Substantia nigra (tissue), 51 donors: ENCODE measurements at places on chromosomes 7 and 10.

DNA sequence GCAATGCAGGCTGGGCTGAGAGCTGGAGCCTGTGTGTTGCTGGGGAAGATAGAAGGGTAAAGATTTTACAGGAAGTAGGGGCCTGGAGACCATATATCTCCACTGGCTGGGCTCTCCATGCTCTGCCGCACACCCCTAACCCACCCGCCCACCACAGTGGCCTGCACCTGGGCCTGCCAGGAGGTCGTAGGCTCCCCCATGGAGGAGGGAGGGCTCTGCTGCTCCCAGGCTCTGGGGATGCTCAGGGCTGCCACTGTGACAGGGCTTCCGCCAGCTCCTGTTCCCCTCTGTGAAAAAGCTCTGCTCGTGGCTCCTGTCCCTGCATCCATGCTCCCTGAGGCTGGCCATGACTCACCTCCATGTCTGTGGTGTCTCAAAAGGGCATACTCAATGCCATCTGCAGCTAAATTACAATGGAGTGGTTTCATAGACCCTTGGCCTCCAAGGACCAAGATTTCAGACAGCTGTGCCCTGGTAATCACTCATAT is 106.0 kb downstream of the CXCL12 start:
- DNase-seq, result no peak

DNA sequence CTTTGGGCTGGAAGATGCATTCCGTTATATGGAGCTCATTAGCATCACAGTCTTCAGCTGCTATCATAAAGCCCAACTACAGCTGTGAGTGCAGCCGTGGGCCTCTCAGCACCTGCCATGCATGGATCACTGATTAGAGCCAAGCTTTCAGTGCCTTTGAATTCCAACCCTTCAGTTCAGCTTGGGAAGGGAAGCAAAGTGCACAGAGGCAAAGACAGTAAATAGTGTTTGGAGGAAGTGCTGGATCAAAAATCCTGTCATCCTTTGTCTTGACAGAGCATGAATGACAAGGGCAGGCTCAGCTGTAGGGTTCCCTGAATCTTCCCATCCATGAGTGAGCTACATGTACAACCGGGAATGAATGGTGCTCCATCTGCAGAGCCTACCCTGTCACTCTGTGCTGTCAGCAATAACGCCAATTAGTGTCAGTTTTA is 153.7 kb downstream of the DNAJB9 start:
- DNase-seq, result no peak

- no peak for DNase-seq
Observed at GRCh38 chr10:116043861-116044260, 229.1 kb downstream of the GFRA1 start.

DNA sequence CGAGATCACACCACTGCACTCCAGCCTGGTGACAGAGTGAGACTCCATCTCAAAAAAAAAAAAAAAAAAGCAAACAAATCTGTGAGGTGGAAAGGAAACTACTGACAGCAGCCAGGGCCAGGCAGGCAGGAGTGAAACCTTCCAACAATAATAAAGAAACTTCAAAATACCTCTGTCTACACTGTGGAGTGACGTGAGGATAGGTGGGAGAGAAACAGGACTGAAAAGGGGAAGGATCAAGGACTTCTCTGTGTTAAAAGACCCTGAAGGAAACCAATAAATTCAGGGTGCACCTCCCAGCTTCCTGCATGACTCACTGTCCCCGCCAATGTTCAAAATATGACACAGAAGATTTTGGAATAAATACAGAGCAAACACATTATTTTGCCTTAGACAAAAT is 82.9 kb downstream of the KIAA1549 start:
- DNase-seq, result no peak

GRCh38 chr10:49139846-49140195 is 6.0 kb upstream of the FAM170B start:
- no peak for DNase-seq

DNA sequence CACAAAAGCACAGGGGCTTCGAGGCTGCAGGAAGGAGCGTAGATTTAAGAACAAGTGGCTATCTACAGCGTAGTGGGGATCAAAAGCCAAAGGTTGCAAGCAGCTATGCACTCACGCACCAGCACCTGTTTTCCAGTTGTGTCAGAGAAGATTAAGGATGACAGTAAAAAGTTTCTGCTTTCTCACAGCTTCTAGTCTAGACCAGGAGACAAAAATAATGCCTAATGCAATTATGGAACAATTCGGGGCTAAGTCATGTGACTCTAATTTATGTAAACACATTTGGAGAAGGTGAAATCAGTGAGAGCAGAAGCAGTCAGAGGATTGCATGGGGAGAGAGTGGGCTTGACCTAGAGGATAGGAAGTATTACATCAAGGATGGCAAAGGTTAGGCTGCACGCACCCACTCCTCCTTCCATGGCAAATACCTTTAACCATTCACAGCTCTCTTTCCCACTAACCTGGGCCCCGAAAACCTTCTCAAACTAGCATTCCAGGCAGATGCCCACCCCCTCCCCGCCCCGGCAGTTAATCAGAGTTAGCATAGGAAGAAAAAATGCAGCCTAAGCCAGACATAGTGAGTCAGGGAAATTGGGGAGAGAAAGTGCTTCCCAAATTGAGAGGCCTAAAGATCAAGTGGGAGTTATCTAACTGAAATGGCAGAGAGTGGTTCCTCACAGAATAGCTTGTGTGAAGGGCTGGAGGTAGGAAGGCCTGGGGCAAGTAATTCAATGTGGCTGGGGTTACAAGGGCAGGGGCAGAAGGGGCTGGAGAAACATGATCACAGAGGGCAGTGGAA is 48.2 kb upstream of the GPAM start:
- no peak for DNase-seq

GRCh38 chr7:28149291-28150101 is 31.1 kb downstream of the JAZF1 start:
- DNase-seq, result no peak

GRCh38 chr10:98411768-98412167 is 3.2 kb downstream of the PYROXD2 start:
- no peak for DNase-seq
